AG08395 (cell line): ENCODE measurements at places on chromosomes 7 and 10.
A peak's percentile ranks its signal among the peaks of the same experiment; 100 is the strongest.

GRCh38 chr10:101602761-101603398 lies 14.8 kb downstream of the DPCD start:
- DNase-seq: peak; percentile 90

DNA sequence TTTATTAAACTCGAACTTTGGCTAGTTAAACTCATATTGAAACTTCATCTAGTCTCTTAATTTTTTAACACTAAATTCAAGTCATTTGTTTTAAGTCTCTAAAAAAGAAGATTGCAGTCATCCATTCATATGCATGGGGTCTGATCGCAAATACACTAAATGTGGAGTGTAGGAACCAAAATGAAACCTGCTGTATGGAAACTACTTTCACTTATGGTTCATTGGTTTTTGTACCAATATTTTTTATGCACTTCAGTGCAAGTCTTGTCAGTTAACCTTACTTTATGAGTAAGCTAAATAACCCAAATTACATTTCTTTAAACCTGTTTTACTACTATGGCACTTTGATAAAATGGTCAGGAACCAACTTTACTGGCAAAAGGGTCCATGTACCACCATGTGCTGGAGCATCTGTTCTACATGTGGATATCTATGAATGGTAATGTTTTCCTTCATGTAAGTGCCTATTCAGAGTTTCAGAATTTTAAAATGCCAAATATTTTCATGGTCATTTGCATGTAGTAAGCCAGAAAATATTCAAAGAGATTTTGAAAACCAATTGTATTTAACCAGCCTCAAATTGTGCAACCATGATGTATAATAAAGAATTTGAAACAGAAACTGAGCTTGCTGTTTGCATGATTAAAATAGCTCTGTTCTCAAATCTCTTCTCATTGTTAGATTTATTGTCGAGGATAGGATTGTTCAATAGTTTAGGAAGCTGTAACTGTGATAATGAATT lies 7.6 kb upstream of the SUPV3L1 start:
- peak; percentile 27 for DNase-seq

DNA sequence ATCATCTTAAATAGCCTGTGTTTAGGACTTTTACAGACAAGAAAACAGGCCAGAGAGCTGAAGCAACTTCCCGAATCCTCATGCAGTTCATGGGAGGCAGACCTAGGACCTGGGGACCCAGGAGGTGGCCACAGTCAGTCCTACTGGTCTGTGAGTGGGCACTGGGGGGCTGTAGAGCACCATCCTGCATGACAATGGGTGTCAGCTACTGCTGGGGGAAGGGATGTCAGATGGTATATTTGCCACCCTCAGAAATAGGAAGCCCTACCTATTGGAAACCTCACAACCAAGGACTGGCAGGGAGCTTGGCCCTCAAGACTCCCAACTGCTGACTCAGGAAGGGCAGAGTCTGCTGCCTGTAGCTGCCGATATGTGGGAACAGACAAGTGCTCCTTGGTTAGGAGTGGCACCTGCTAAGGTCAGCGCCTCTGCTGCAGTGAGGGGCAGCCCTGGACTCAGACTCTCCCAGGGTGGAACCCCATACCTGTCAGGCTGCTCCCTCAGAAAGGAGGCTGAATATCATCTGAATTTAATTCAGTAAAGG lies 29.7 kb downstream of the OGDH start:
- no peak for DNase-seq

DNA sequence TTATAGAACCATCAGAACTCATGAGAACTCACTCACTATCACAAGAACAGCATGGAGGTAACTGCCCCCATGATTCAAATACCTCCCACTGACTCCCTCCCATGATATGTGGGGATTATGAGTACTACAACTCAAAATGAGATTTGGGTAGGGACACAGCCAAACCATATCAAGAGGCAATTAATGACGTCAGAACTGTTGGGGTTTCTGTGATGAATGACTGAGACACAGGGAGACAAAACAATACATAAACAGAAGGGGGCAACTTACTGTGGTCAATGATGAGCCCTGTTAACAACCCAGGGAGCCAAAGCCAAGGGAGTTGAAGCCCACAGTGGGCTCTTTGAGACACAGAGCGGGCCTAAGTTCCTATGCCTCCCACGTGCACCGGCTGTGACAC lies 171.3 kb upstream of the GHITM start:
- no peak for DNase-seq

- DNase-seq: no peak
These were observed 170.3 kb upstream of the PODXL start for GRCh38 chr7:131726686-131727085.

DNA sequence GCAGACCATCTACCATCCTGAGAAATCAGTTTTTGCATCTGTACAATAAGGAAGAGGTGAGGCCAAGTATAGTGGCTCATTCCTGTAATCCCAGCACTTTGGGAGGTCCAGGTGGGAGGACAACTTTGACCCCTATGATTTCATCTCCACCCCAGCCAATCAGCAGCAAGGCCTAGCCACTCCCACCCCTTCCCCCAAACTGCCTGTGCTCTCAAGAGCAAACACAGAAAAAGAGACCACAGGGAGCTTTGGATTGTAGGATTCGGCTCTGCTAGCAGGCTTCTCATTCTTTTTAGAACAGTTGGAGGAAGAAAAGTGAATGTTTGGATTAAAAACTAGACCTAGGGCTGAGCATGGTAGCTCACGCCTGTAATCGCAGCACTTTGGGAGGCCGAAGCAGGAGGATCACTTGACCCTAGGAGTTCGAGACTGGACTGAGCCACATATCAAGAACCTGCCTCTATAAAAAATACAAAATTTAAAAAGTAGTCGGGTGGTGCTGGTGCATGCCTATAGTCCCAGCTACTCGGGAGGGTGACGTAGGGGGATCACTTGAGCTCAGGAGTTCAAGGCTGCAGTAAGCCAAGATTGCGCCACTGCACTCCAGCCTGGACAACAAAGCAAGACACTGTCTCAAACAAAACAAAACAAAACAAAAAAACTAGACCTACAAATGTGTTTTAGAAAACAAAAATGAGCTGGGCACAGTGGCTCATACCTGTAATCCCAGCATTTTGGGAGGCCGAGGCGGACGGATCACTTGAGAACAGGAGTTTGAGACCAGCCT lies 25.1 kb upstream of the PROSER2 start:
- no peak for DNase-seq

- no peak for DNase-seq
These were observed 45.6 kb downstream of the CHCHD3 start for GRCh38 chr7:133036289-133036688.
